ENCODE measurements at places on chromosomes 2 and 18.

- no peak for DNase-seq
Observed at GRCh38 chr18:27520401-27520800, 335.3 kb upstream of the CHST9 start.

DNA sequence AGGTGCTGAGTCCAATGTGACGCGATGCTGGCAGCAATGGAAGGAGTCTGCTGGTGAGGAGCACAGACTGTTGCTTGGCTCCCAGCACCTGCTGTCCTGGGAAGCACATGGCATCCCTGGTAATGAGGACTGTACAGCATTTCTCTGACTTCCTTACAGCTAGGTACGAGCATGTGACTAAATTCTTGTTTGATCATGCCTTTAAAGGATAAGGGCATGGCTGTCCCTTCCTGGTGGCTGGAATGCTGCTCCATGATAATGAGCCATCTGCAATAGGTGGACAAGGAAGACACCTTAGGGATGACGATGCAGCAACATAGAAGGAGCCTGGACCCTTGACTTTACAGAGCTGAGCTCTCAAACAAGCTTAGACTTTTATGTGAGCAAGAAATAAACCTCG is 278.0 kb upstream of the SPRED2 start:
- no peak for DNase-seq

- no peak for DNase-seq
Observed at GRCh38 chr2:101622210-101623030, 75.1 kb upstream of the MAP4K4 start.

- no peak for DNase-seq
Observed at GRCh38 chr2:32663864-32664263, 36.0 kb downstream of the TTC27 start.

DNA sequence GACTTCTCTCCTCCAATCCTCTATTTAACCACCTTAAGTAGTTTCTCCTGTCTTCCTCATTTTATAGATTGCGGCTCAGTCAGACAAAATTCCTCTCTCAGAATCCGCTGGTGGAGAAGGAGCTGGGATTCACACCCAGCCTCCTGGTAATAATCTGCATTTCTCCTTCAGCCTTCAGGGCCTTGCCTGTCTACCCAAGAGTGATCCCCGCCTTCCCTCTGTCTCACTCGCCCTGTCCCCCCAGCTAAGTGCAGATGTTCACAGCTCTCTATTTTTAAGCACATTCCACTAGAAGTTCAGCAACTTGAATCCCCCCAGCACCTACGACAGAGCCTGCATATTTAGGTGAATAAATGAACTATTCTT is 212.5 kb upstream of the HAAO start:
- no peak for DNase-seq

GRCh38 chr2:88235987-88236386 is 65.8 kb downstream of the THNSL2 start:
- DNase-seq = no peak

DNA sequence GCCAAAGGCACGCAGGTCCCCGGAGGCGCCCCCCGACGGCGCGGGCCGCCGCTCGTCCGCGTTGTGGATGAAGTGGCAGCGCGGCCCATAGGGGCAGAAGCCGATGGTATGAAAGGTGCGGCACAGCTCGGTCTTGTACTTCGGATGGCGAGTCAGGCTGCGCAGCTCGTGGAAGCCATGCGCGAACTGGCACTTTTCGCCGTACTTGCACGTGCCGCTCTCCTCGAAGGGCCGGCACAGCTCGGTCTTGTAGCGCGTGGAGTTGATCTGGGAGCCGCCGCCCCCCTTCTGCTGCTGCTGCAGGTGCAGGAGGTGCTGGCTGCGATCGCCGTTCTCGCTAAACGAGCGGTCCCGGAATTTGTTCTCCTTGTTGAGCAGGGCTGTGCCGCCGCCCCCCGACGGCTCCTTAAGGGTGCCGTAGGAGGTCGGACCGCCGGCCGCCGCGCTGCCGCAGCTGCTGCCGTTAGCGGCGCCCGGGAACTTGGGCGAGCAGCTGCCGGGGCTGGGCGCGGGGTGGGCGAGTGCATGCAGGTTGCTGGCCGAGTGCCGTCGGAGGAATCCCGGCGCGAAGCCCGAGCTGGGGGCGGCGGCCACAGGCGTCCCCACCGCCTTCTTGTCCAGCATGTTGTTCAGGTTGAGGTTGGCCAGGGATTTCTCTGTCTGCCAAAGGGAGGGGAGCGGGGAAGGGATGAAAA is 1.2 kb downstream of the ZFP36L2 start:
- DNase-seq = peak; percentile 87

GRCh38 chr2:223642506-223642905 is 40.3 kb upstream of the SCG2 start:
- DNase-seq = no peak

- DNase-seq = no peak
Observed at GRCh38 chr2:238449909-238450417, 23.2 kb downstream of the ASB1 start.

DNA sequence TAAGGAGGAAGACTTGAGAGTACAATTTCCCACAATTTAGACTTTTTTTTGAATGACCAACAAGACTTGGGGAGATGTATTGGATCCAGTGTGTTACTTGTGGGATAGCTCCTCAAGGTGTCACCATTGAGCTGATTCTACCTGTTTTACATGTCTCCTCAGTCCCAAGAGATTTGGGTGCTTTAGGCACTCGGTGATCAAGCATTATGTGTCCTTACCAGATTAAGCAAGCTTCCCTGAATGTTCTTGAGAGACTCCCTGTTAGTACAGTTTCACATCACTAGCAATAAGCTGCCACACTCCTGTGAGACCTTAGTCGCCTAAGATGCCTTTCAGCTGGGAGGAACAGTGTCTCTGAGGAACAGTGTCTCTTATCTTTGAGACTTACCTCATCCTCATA is 384.3 kb upstream of the SYT4 start:
- DNase-seq = peak; percentile 21

- no peak for DNase-seq
Observed at GRCh38 chr2:85181134-85181631, 48.0 kb downstream of the TCF7L1 start.

GRCh38 chr18:79986726-79987125 is 1.6 kb downstream of the TXNL4A start:
- no peak for DNase-seq

DNA sequence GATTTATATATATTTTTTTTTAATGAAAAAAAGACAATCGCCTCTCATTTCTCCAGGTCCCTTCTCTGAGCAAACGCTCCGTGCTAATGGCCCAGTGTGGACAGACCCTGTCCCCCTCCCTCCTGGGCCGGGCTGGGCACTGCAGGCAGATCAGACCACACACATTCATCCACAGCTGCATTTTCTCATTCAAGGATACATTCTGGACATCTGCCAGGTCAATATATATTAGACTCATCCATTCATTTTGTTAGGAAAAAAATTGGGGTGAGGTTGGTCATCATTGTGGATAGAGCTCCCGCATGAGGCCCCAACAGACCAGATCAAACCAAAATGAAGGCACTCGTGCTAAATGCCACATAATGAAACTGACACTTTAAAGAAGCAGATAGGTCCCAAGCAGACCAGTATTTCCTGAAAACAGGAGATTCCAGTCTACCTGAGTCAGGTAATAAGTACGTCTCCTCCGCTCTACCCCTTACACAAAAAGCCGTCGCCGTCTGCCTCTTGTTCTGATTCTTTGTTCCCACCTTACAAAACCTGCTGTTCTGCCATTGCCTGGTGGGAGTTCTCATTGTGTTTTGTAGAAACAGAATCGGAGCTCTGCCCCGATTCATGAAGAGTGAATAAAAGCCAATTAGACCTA is 15.4 kb upstream of the OTOS start:
- no peak for DNase-seq

- no peak for DNase-seq
Observed at GRCh38 chr2:71716697-71717624, 263.6 kb downstream of the DYSF start.

- DNase-seq = no peak
Observed at GRCh38 chr2:201855356-201855755, 49.0 kb downstream of the CDK15 start.

DNA sequence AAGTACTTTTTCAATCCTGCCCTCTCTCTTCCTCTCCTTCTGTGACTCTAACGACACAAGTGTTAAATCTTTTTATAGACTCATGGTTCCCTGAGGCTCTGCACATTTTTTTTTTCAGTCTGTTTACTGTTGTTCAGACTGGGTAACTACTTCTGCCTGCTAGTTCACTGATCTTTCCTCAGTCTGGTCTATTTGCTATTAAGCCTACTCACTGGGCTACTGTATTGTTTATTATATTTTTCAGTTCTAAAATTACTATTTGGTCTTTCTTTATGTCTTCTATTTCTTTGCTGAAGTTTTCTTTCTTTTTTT is 21.3 kb downstream of the PPP3R1 start:
- DNase-seq = no peak

DNA sequence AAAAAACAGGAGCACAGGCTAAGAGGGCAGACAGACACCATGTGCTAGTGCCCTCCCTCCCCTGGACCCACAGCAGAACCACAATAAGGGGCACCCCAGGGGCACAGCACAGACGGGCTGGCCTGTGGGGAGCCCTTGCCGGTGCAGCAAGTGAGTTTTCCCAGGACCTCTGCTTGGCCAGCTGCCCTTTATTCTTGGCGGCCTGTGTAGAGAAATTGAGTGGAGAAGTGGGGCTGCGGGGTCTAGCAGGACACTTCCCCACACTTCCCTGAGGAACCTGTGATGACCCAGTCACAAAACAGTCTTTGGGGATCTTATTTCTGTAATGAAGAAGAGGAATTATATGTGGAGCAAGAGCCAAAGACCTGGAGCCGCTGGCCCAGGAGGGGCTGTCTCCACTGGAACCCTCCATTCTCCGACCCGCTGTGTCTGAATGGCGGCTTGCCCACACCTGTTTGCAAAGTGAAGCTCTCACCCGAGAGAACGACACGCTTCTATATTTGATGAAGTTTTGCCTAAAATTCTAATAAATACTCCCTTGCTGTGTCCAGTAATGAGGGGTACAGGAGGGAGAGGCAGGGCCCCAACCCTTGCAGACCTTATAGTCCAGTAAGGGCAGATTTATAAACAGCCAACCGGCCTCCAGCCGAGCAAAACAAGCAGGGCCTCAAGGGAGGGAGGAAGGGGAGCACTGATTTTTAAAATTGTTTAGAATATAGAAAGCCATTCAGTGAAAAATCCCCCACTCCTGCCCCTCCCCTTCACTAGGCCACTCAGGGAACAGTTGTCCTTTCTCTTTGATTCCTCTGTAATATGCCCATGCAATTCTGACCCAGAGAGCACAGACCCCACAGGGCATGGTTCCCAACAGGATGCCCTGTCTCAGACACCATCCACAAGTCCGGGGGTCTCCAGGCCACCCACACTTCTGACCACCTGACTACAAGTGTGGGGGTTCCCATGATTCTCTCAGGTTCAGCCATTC is 44.7 kb upstream of the SNED1 start:
- no peak for DNase-seq

DNA sequence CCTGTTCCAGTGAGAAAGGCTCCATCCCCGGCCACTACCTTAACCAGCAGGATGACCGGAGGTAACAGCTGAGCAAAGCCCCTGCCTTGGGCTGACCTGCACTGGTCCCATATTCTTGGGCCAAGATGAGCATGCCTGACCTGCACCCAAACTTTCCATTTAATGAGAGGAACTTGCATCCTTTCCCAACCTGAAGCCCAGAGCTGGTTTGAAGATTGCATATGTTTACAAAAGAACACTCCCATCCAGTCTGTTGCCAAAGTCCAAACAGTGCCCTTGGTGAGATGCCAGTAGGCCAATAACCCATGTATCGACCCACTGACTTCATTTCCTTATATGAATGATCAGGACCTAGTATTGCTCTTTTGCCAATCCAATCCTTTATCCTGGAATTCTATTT is 5.5 kb upstream of the NPAS2 start:
- no peak for DNase-seq

GRCh38 chr2:215271446-215271845 is 40.4 kb upstream of the ATIC start:
- DNase-seq = no peak

DNA sequence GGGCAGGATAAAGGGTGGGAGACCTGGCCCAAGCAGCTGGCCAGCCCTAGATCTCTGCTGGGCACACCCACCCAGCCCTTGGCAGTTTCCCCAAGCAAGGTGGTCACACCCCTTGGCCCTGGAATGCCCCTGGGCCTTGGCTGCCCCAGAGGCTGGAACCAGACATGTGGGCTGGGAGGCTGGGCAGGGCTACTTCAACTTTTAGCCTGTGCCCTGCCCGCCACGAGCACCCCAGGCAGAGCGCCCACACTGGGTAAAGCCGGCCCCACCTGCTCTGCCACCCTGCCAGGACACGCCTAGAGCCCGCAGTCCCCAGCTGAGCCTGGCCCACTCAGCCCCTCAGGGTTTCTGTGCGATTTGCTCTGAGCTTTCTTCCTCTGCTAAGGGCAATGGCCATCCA is 119.7 kb upstream of the SMAD2 start:
- no peak for DNase-seq

Measured in B cell (primary cell).